Spleen (tissue), 13 donors: ENCODE measurements at places on chromosomes 3 and 15.

DNA sequence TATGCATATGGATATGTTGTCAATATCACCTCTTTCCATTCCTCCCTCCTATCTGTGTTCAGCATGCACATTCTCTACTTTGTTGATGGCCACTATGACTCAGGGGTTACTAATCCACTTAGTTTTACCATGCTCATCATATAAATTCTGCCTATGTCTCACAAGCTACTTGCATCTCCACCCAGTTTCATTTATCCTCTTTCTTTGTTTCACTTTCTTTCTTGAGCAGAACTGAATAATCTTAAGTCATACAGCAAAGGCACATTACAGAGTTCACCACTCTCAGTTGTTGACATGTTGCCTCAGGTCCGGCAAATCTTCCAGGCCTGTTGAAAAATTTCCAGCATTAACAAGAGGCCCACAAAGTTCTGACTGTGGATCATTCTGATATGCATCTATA lies 71.5 kb downstream of the SSR3 start:
- DNase-seq = no peak

DNA sequence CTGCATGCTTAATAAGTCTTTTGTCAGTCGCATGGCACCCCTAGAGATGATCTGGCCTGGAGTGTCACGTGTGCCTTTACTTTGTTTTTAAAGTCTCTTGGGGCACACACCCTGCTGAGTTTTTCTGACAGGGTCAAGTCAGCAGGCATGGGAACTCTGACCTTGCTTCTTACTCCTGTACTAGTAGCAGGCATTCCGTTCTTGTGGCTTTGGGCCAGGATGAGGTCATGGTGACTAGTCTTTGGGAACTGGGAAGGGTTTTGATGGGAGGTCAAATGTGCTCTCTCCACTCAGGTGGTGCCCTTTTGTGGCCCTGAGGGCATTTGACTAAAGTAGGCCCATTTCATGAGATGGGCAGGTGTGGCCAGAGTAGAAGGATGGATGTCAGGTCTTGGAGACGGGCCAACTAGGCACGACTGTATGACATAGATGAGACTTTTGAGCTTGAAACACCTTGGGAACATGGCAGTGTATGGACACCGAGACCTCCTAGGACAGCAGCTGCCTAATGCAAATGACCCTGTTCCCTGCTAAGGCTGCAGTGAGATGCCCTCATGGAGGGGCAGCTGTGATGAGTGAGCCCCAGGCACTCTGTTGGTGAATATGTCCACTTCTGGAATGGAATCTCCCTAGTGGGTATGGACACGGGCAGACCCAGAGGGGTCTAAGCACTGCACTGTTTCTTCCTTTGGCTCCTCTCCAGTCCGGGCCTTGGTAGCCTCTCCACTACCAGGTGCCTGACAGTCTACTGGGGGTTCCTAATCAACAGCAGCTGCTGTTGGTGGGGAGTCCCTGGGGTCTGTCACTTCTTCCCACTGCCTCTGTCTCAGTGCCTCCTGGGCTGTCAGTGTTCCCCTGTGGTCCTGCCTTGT lies 16.4 kb downstream of the SRPRB start:
- no peak for DNase-seq

DNA sequence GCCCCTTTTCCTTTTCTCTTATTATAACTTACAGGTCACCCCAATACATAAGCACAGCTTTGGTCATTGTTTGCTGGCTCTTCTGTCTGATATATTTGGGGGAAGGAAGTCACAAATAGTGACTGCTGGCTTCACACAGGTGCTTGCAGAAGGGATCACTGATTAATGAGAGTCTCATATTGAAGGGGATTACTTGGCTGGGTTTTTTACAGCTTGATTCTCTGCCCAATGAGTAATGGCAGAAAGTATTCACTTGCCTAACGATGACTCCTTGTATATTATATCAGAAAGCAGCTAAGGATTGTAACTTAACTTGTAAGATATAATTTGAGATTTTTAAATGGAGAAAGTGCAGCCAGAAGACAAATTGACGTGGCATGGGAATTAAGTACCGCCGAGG lies 119.3 kb upstream of the PFN2 start:
- no peak for DNase-seq

- DNase-seq = no peak
Measured at GRCh38 chr15:45589256-45589655, 2.1 kb downstream of the BLOC1S6 start.

- no peak for DNase-seq
Measured at GRCh38 chr3:40427045-40427669, 30.0 kb upstream of the RPL14 start.

GRCh38 chr15:87631775-87632174 lies 624.8 kb downstream of the NTRK3 start:
- no peak for DNase-seq

- DNase-seq = no peak
Measured at GRCh38 chr15:91209318-91209717, 109.3 kb downstream of the SV2B start.

DNA sequence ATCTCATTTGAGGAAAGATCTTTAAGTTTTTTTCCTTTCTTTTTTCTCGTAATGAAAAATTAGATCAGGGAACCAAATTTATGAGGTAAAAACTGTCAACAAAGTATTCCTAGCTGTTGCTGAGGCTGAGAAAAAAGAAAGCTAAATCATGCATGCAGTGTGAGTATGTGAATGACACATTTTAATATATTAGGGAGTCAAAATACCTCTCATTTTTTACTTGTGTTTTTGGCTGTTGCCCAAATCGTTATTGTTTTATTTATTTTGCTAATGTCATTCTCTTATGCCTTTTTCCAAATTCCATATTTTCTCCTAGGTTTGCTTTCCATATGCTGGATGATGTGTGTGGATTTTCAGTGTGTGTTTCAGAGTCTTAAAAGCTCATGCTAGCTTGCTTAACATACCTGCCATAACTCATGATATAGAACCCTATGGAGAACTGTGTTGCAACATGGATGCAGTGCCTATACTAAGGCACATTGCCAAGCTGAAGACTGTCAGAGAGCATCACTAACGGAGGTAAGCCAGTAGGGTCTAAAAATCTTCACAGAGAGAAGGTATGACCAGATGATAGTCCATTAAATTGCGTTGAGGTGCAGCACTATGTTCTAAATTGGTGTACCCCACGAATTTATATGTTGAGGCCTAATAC lies 629.5 kb upstream of the KCNMB2 start:
- DNase-seq = no peak

DNA sequence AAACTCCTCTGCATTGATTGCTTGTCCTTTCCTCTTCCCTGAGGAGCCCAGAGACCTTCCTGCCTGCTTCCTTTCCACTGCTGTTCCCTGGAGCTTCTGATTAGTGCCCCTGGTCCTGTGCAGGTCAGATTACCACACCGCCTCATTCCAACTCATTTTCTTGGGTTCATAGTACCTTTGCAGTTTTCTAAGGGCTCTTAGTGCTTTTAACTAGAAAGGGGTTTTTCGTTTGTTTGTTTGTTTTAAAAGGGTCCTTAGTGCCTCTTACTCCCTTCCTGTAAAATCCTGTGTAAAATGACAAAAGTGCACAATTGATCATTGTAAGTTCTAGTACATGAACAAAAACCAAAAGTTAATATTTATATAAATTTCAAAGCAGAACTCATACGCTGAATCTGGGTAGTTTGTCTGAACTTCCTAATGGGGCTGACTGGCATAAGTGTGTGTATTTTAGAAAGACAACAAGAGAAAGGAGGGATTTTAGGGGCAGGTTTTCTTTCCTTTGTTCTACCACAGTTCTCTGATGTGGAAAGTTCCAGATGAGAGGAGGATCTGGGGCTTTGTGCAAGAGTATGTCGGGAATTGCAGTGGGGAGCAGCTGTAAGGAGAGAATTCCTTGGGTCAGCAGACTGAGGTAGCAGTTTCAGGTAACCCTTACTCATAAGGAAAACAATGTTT lies 30.6 kb downstream of the SNRK start:
- no peak for DNase-seq

- DNase-seq = no peak
Measured at GRCh38 chr3:2099779-2100191, 1.1 kb downstream of the CNTN4 start.

DNA sequence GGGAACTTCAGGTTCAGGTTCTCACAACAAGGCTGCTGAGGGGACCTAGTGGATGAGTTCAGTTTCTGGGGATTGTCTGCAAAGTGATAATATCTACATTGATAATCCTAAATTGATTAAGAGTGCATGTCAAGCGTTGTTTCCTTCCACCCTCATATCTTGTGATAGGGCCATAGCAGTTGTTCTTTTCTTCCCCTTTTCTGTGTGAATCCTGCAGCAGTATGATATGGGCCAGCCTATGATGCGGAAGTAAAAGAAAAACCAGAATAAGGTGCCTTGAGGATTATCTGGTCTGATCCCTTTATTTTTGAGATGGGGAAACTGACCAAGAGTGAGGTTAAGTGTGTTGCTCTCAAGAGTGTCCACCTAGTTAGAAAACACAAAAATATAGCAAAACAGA lies 86.2 kb downstream of the MITF start:
- DNase-seq = no peak

DNA sequence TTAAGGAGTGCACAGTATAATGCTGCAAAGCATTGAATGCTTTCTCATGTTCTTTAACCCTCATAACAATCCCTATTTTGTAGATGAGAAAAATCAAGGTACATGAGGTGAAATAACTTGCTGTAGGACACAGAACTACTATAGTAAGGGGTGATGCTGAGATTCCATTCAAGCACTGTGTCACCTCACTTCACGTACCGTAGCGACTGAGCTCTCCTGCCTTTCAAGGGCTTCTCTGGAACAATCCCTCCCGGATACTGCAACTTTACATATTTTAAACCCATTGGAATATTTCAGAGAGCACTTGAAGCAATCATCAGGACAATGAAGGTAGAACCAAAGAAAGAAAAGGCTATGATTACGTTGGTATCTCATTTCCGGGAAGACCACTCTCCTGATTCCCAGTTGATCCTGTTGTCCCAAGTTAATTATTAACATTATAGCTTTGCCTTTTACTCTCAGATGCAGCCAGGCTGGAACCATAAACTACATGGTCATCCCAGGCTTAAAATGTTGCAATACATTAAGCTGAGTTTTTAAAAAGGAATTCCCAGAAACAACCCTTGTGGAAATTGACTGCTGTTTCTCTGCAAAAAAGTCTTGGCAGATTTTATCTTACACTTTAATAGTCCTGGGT lies 252.2 kb upstream of the IGF1R start:
- DNase-seq = no peak

DNA sequence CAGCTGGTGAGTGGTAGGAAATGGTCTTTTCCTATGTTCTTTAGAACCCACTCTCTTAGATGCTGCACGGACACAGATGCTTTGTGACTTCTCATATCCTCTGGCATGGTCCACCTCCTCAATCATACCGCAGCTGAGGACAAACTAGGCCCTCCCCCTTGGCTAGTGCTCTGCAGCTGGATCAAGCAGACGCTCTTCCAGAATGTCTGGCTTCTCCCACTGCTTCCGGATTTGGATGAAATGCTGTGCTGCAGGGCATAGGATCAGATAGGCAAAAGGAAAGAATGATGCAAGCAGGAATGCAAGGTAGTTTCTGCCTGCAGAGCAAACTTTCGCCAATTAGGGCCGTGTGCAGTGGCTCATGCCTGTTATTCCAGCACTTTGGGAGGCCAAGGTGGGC lies 75.7 kb upstream of the SLC4A7 start:
- no peak for DNase-seq

DNA sequence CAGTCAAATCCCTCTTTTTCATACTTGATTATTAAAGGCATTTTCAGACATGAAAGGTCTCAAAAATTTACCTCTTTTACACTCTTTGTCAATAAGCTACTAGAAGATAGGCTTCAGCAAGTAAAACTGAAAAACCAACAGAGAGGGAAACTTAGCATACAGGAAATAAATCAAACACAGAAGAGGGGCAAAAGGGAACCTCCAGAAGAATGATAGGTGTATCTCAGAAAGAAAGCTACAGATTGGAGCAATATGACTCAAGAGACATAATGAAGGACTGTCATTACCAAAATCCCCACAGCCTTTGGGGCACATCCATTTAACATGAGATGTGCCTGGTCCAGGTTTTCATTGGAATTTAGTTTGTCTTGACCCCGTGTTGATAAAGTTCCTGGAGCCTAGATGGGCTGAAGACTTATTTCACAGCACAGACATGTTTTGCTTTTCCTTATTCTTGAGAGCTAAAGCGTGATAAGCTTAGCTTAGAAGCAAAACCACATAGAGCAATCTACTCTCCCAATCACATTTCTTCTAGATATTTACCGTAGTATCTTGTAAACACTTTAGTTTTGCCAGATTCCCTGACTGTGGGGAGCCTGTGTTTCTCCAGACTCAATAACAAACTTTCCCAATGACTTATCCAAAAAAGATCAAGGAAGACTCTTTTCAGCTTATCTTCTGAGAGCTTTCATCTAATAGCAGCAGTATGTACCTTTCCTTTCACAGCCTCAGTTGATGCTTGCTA lies 11.7 kb downstream of the LRRFIP2 start:
- DNase-seq = no peak

- no peak for DNase-seq
Measured at GRCh38 chr15:66006986-66007385, 137.7 kb downstream of the RAB11A start.

DNA sequence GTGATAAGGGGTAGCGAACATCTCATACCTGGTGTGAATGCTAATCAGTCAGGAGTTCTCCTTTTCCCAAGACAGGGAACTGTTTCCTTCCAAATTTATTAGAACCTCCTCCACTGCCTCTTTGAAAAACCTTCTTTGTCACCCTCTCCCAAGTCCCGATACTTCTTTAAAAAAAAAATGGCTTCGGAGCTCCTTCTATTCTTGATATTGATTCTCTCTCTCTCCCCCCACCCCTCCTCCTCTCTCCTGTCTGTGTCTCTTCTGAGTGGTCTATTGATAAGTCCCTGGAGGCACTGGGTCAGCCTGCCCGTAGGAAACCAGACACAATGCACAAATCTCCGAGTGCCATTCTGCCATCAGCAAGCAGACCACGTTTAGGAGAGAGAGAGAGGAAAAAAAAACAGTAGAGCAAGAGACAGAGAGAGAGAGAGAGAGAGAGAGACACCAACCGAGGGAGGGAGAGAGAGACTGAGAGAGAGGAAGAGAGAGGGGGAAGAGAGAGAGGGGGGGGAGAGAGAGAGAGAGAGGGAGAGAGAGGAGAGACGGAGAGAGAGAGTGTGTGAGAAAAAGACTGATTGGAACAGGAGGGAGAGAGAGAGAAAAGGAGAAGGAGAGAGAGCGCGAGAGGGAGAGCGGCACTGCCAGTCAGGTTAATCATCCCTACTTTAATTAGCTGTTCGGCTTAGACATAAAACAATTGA lies 160.9 kb downstream of the TIGIT start:
- no peak for DNase-seq

- no peak for DNase-seq
Measured at GRCh38 chr3:159776779-159777178, 211.9 kb upstream of the IL12A start.

- no peak for DNase-seq
Measured at GRCh38 chr15:37007301-37007700, 93.0 kb downstream of the MEIS2 start.

- no peak for DNase-seq
Measured at GRCh38 chr3:78703944-78704343, 1063.9 kb downstream of the ROBO1 start.

DNA sequence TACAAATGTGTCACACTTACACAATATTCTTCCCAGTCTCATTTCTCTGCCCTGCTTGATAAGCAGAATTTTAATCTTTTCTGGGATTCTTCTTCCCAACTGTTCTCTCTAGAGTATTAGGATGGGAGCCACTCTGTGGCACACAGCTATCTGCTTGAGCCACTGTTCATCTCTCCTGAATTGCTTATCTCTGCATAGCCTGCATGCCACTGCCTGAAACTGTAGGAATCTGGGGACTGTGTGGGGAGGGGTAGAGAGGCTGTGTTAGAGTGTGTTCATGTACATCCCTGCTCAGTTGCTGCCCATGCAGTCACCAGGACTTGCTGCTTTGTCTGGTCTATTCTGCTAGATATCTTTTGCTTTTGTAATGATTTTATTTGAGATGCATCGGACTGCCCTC lies 2.3 kb upstream of the OR4F6 start:
- DNase-seq = no peak
